HS-27A (cell line): ENCODE measurements at places on chromosomes 13 and 19.

DNA sequence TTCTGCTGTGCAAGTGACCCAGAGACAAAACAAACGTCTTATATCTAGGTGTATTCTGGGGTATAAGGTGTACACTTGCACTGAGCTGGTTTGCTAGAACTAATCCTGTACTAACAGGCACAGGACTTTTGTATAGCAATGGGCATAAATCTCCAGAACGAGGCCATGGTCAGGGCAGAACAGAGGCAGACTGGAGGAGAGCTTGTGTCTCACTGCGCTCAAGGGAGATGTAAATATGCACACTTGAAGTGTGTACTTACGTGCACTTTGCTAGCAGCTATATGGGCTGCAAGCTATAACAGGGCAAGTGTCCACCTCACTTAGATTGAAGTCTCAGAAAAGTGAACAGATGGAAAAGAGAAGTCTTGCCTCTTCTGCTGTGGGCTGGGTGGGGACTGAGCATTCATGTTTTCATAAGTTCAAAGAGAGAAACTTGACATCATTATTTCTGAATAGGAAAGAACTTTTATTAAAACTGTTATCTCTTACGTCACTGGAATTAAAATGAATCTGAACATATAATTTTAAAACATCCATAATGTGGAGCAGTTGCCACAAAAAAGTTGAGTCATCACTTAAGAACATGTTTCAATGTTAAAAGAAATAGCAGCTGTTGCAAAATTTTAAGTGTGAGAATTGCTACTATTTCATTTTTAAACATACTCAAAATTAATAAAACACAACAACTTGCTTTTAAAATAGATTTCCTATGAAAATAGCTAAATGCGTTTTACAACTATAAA, 888.3 kb downstream of the PCDH9 start:
- no peak for DNase-seq

DNA sequence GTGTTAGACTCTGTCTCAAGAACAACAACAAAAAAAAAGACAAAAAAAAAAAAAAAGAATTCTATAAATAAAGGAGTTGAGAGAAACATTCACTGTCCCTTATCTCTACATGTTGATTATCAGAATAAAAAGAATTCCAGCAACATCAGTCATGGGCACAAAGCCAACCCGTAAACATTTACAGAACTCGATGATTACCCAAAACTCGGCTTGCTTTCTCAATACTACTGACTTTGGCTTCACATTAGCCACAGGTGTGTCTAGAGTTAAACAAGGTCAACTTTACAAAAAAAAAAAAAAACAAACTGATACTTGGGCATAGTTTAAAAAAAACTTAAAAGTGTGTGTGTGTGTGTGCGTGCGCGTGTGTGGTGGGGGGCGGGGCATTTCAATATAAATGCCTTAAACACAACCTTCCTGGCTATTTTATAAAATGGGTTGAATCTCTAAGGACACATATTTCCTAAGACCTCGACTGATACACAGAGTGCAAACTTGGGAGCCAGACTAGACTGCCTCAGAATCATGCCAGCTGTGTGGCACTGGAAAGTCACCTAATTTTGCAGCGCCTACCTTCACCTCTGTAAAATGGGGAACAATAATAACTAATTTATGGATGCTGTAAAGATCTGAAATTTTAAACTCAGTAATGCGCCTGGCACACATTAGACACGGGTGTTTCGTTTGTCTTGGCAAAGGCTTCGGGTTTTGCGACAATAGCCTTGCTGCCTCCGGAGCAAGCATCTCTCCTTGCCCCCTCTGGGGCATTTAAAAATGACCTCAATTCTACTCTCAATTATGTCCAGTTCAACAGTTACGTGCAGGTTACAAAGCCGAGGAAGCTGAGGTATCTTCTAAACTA, 922 bp downstream of the EBPL start:
- DNase-seq, result no peak

DNA sequence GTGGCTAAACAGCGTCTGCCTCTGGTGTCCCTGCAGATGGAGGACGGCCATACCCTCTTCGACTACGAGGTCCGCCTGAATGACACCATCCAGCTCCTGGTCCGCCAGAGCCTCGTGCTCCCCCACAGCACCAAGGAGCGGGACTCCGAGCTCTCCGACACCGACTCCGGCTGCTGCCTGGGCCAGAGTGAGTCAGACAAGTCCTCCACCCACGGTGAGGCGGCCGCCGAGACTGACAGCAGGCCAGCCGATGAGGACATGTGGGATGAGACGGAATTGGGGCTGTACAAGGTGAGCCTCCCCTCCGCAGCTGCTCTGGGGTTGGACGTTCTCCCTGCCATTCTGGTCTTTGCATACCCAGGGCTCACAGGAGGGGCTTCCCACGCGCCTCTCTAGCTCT, 19.9 kb downstream of the UHRF1 start:
- DNase-seq, result no peak

DNA sequence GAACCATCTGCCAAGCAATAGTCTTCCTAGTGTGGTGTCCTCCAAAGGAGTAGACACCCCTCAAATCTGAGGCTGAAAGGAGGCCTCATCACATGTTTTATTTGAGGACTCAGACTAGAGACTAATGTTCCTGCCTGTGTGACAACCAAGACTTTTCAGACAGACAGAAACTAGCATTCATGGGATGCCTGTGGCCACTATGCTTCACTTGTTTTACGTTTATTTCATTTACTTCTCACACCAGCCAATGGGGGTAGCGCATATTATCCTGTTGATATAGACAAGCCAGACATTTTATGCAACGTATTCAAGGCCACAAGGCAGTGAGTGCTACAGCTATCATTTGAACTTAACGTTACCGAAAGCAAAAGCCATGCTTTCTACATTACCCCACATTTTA, 391.7 kb upstream of the HTR2A start:
- DNase-seq, result no peak

DNA sequence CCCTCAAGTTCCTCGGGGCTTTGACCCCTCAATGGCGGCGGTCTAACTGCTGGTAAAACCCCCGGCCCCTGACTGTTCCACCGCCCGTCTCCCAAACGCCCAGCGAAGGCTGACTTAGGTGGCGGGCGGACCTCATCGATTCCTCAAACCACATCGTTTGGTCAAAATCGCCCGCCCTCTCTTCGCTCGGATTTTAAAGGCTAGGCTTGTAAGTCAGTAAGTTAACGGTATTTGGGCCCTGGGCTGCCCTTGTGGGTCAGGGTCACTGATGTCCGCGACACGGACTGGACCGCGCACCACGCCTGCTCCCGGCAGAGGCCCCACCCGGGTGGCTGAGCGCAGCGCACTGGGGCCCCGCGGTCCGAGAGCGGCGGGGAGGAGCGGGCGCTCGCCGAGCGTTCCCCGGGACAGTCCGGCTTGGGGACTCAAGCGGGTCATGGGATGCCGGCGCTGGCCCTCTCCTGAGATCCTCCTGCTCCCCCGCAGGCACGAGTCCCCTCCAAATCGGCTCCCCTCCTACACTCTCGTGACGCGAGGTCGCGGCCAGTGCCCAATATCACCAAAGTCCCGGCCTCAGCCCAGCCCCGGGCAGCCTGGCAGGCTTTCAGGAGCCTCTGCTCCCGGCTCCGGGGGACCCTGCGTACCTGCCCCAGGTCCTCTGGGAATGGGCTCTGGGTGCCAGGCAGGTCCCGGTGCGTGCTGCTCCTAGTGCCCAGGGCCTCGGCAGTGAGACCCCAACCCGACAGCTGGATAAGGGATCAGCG, 1.0 kb downstream of the FLT1 start:
- DNase-seq, result no peak

DNA sequence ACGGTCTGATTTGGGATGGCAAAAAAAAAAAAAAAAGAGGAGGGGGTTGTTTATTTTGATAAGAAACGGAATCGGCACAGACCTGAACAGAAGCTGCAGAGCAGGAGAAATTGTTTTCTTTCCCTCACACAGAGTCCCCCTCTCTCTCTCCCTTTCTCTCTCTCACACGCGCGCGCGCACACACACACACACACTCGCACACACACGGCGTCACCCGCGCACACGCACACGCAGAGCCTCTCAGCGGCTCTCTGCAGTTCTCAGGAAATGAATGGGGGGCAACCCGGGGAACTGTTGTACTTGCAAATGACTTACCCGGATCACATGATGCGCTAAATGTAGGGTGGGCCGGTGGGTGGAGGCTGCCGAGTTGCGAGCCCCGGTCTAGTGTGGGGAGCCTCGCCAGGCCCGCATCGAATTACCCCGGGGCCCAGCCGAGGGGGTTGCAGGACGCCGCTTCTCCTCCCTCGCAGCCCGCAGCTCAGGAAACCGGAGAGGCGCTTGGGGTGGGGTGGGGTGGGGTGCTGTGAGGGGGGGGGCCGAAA, 475 bp downstream of the KLF12 start:
- DNase-seq, result no peak

GRCh38 chr19:36140304-36141038, 605 bp downstream of the CAPNS1 start:
- DNase-seq, result peak; percentile 71

GRCh38 chr13:103192511-103193135, 126.4 kb upstream of the SLC10A2 start:
- no peak for DNase-seq

DNA sequence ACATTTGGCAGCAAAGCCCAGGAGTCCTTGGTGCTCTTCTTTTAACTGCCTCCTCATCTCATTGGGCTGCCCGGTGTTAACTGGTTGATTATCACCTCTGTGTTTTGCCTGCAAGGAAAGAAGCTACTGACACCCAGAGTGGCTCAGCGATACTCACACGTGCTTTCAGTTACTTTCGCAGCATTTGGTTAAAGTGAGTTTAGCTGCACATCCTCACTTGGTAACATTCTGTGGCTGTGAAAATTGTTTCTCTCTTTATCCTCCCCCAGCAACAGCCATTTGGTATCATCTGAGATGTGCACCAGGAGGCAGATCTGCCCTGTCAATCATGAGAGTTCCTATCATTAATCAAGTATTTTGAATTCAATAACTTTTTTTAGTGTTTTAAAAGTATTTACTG, 44.6 kb upstream of the GPR183 start:
- DNase-seq, result no peak

DNA sequence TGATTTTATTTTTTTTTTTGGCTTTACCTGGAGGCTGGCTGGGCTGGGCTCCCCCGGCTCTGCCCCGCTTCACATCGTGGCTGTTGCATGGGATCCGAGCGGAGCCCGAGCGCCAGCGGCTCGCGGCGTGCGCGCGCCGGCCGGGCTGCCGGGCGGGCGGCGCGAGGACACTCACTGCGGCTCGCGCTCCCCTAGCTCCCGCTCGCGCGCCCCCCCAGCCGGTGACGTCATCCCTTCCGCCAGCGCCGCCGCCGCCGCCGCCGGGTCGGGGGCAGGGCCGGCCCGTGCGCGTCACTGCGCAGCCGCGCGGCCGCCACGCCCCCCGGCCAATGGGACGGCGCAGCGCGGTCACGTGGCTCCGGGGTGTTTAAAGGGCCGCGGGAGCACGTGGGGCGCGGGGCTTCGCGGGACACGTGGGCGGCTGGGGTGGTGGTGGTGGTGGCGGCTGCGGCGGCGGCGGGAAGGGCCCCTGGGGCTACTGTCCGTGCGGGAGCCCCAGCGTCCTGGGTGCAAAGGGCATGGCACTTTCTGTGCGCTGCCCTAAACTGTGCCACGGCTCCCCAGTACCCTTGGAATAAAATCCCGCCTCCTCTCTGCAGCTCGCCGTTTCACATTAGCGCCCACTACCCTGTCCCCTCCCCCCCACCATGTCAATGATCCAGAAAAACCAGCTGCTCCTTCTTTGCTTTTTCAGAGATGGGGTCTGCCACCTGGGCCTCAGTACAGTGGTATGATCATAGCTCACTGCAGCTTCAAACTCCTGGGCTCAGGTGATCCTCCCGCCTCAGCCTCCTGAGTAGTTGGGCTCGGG, at the start of gene PTPRS:
TSS of gene PTPRS (minus strand) at position 176 of the 811 bp plus-strand sequence. CDS start 54,672 bp downstream, outside the sequence.
- peak; percentile 19 for DNase-seq

DNA sequence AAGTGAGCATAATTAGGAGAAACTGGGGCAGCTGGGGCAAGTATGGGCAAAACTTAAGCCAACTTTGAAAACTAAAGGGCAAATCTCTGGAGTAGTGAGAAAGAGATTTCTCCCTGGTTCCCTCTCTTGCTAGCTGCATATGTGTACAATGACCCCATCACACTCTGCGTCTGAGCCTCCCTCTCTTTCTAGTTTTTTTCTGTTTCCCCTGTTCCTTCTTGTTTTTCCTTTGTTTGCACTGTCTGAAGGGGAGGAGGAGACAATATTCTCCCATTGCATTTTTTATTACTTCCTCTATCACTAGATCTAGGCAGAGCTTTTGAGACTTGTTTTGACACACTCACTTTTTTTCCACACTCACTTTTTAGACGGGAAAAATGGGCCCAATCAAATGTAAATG, 11.2 kb upstream of the CLDN10 start:
- no peak for DNase-seq

GRCh38 chr13:108895220-108895704, 265.9 kb downstream of the MYO16 start:
- no peak for DNase-seq

DNA sequence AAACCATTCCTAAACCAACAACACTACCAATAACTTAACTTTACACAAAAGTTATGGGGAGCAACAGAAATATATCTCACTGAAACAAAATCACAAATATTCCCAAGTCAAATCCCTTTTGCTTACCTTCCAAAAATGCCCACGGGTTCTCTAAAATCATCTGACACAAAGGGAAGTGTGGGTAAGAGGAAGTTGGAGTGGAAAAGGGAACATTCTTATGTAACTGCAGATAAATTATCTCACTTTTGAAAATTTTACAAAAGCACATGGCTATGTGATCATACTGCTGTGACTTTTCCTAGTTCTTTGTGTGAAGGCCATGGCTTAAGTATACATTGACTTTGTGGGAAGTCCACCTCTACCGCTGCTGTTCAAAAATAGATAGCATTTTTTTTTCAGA, 350.5 kb downstream of the GPC6 start:
- no peak for DNase-seq

DNA sequence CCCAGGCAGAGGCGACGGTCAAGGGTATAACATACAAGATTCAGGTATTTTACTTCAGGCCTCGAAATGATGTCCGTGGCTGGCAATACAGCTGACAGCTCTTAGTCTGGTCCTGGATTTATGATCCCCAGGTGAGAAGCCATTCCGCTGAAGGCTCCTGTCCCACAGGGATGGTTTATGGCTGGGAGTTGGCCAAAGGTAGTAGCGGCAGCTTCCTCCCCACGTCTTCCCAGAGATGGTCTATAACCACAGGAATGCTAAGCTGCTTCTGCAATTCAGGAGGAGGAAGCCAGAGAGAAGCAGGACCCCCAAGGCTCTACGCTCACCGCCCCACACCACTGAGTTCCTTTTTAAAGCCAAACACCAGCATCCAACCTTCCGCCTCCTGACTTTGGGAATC, 27.1 kb downstream of the OLFM2 start:
- DNase-seq, result no peak

- DNase-seq, result no peak
These were observed 10.3 kb downstream of the TBCB start for GRCh38 chr19:36125557-36125956.

GRCh38 chr13:78657699-78658629, 991 bp downstream of the OBI1 start:
- no peak for DNase-seq

DNA sequence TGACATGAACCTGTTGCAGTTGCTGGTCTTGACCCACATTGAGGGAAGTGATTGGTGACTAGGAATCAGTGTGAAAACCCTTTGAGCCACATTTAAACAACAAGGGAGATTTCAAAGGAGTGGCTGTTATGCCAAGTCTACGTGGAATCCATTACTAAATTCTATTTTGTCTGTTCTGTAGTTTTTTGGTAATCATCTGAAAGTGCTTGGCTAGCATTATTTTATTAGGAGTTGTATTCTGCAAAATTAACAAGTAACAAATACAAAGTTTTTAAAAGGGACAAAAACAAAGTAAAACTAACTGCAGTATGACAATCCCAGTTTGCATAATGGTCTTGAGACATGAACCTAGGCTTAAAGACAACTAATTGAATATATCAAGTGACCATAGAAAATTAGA, 14.0 kb upstream of the ZNF780A start:
- no peak for DNase-seq

GRCh38 chr13:23654111-23655110, 84.2 kb downstream of the TNFRSF19 start:
- DNase-seq, result no peak
